Mesothelial cell of epicardium (in vitro differentiated cells): ENCODE measurements at places on chromosomes 1 and 21.

DNA sequence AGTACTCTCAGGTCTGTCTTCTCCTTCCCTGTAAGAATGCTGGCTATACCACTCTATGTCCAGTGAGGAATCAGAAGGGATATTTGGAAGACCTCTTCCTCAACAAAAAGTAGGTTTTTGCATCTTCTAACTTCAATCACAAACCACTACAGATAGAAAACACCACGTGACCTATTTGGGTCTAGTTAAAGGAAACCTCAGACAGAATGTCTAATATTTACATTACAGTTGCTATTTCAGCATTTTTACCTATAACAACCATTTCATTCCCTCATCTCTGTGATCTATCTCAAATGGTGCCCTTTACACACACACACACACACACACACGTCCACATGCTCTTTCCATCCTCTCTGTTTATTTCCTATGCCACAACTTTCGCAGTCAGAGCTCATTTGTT lies 7.9 kb upstream of the ADORA3 start:
- DNase-seq = no peak

- DNase-seq = no peak
These were observed 8.6 kb downstream of the FNDC5 start for GRCh38 chr1:32861904-32862695.

DNA sequence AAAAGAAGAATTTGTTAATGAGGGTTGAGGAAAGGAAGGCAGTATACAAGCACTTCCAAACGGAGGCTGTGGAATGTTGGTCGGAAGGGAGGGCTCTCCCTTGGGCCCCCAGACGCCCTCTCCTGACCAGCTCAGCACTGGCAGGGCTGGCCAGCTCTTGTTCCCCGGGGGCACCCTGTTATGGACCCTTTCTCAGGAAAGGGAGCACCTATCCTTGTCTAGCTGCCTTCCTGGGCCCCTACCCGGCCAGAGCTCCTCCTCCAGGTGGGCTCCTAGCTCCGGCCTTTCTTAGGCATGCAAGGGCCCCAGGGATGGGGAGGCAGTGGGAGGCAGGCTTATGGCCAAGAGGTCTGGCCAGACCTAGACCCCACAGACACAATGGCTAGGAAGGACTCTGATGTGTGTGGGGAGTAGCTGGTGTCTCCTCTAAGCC lies 926 bp downstream of the BLACAT1 start:
- DNase-seq = no peak

DNA sequence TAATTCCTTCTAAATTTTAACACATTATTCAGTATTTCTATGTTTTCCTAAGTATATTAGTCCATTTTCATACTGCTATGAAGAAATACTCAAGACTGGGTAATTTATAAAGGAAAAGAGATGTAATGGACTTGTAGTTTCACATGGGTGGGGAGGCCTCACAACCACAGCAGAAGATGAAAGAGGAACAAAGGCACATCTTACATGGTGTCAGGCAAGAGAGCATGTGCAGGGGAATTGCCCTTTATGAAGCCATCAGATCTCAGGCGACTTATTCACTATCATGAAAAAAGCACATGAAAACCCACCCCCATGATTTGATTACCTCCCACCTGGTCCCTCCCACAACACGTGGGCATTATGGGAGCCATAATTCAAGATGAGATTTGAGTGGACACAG lies 15.6 kb downstream of the GBP5 start:
- no peak for DNase-seq

DNA sequence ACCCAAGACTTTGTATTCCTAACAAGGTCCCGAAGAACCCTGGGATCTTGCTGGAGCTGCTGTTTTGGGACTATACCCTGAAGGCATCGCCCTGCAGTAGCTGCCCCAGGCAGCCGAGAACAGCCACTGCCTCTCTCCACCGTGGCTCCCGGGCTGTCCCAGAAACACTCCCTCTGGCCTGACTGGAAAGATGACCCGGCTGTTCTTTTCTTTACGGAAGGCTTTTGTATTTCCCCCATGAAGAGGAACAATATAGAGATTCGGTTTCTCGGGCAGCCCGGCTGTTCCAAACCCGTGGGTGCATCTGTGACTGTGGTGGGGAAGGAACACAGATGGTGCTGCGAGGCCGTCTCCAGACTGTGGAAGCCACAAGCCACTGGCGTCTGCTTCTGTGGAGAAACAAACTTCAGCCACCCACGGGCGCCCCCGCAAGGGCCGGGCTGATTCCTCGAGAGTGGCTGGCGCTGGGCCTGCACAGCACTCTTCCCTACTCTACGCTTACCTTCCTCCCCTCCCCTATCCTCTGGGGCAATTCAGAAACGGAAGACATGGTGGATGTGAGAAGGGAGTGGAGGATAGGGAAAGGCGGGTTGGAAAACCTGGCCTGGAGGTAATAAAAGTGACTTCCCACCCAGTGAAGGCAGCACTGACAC lies 33.7 kb upstream of the VASH2 start:
- no peak for DNase-seq

GRCh38 chr1:48793863-48794262 lies 17.2 kb upstream of the BEND5 start:
- no peak for DNase-seq

GRCh38 chr1:178498896-178499675 lies 2.3 kb upstream of the CLEC20A start:
- no peak for DNase-seq

DNA sequence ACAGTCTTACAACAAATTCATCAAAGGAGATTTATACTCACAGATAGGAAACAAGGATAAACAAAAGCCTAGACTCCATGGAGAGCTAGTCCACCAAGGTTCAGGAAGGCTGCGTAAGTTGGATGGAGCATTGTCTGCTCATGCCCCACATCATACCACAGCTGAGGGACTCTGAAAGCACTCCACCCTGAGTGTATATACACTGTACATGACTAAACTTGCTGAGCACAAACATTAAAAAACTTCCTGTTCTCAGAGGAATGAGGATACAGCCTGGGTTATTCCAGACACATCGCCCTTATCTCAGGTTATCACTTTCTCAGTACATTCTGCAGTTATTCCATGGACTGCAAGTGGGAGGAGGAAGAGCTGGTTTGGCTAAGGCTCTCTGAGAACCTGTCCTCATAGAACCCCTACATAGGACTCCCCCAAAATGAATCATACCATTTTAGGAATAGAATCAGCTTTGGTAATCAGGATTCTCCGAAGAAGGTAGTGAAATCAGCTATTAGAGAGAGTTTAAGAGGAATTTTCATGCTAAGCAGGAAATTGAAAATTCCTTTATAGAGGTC lies 58.0 kb upstream of the PRMT6 start:
- no peak for DNase-seq

- no peak for DNase-seq
These were observed 48.5 kb downstream of the WNT9A start for GRCh38 chr1:227899141-227899819.

DNA sequence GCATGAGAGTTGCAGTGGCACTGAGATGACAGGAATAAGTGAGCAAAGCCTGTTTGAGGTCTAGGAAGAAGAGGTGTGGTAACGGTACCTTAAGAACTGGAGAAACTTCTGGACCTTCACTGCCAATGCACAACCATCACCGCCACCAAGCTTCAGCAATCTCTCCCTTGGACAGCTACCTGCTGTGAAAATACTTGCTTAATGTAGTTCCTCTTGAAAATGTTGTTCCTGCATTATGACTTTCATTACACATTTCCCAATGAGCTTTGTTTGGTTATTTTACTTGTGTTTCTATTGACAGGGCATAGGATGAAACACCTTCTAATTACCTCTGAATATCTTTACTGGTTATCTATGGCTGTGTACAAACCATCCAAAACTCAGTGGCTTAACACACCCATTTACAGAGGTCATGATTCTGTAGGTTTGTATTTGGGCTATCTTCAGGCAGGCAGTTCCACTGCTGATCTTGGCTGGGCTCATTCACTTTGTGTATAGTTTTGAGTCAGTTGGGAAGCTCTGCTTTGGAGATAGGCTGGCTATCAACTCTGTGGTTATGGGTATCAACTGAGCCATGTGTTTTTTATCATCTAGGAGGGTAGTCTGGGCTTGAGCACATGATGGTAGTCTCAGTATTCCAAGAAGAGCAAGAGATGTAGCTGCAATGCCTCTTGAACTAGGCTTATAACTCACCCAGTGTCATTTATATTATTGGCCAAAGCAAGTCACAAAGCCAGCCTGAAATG lies 149.4 kb downstream of the ELAVL4 start:
- DNase-seq = no peak

DNA sequence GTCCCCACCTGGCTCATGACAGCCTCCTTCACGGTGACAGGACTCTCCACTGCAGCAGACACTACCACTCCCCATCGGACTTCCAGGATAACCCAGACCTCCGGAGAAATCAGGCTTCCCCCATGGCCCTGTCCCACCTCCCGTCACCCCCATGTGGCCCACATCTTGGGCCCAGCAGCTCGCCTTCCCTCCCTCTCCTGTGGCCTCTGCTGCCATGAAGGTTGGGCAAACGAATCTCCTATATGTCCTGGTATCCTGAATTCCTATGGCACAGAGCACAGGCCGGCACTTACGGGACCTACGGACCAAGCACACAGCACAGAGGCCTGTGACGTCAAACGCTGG lies 82.0 kb downstream of the NPHP4 start:
- DNase-seq = no peak

- DNase-seq = no peak
These were observed 35.2 kb upstream of the AK4 start for GRCh38 chr1:65112811-65113210.

DNA sequence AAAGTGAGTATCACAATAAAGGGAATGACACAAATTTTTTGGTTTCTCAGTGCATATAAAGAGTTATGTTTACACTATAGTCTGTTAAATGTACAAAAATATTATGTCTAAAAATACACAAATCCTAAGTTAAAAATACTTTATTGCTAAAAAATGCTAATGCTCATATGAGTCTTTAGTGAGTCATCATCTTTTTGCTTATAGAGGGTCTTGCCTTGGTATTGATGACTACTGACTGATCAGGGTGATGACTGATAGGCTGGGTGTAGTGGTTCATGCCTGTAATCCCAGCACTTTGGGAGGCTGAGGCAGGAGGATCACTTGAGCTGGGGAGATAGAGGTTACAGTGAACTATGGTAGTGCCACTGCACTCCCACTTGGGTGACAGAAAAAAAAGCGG lies 12.9 kb upstream of the NUF2 start:
- DNase-seq = no peak

DNA sequence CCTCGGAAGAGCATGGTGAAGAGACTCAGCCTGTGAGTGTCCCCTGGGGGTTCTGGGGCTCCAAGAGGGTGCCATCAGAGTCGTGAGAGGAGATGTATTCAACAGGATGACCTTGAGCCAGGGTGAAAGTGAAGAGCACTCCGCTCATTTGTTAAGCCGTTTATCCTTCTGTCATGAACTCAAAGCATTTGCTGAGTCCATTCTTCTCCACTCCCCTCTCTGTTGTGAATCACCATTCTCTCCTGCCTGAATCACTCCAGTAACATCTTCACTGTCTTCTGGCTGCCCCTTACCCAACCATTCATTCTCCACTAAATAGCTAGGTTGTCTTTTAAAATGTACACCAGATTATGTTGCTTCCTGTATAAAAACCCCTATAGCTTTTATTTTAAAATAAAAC lies 102.2 kb downstream of the RGL1 start:
- DNase-seq = no peak

GRCh38 chr1:185369786-185370185 lies 52.7 kb upstream of the IVNS1ABP start:
- DNase-seq = no peak

- no peak for DNase-seq
These were observed 28.5 kb upstream of the RNF2 start for GRCh38 chr1:185016880-185017279.

GRCh38 chr1:169003864-169004516 lies 102.5 kb upstream of the ATP1B1 start:
- no peak for DNase-seq

DNA sequence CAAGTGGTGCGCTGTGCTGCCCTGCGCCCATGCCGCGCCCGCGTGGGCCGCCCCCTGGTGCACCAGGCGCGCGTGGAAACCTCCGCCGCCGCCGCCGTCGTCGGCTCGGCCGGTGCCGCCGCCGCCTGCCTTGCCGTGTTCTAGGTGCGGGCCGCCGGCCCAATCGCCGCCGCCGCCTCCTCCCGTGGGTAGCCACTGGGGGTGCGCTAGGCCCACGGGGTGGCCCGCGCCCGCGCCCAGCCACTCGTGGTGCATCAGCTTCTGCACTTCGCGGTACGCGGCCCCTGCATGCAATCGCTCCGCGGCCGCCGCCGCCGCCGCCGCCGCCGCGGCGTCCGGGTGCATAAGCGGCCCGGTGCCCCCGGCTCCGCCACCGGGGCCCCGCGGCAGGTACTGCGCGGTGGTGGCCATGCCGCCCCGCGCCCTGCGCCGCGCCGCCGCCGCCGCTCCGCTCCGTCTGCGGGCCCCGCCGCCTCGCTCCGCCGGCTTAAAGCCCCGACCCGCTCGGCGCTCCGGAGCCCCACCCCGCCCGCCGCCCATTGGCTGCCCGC lies at the start of gene POU3F1:
POU3F1 (minus strand) TSS at position 461 of the 551 bp plus-strand sequence; CDS start at position 411, 50 bp downstream.
- DNase-seq = no peak

- no peak for DNase-seq
These were observed 60.0 kb upstream of the FGGY start for GRCh38 chr1:59236721-59237545.

DNA sequence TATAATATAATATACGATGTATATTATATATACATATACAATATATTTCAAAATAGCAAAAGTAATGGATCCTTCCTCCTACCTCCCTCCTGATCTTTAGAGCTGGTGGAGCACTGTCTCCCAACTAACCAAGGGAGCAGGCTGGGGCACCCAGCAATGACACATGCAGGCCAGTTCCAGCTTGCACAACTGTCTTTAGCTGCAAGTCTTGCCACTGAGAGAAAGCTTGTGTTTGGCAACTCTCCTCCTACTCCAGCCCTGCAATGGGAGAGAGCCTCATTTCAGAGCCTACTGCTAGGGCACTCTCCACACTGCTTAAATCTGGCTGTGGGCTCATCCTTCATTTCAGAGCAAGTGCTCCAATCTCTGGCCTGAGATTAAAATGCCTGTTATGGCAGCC lies 469.8 kb upstream of the OLFM3 start:
- DNase-seq = no peak

DNA sequence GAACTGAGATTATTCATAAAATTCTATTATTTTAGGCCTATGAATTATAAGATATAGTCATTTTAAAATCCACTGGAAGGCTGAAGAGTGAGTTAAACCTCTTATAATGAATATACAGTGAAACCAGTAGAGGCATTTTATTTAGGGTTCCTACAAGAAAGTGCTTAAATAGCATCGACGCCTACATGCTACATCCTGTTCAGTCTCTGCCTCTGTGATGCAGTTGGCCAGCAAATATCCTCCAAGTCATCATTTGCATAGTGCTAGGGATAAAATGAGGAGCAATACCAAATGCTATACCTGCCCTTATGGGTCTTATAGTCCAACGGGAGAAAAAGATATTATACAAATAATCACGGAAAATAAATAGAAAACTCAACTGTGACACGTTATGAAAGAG lies 59.6 kb downstream of the EDEM3 start:
- no peak for DNase-seq

GRCh38 chr21:37668462-37669239 lies 247.6 kb downstream of the KCNJ6 start:
- no peak for DNase-seq

DNA sequence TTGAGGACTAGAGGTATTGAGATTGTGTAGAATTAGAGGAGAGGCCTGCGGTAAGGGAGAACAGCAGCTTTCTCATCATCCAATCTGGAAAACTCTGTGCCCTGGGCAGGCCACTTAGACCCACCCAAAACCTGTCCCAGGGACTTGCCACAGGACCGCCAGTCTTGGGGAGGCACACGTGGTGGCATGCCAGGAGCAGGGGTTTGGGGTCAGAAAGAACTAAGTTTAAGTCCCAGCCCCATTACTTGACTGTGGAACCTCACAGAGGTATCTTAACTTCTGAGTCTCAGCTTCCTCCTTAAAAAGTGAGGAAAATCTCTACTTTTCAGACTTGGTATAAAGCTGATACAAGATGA lies 356.6 kb downstream of the HHAT start:
- DNase-seq = no peak
